ENCODE measurements at places on chromosomes 1 and 21.
A peak's percentile ranks its signal among the peaks of the same experiment; 100 is the strongest.

- DNase-seq, result peak; percentile 73
Observed at GRCh38 chr1:40703316-40703715, 11.8 kb downstream of the NFYC start.

DNA sequence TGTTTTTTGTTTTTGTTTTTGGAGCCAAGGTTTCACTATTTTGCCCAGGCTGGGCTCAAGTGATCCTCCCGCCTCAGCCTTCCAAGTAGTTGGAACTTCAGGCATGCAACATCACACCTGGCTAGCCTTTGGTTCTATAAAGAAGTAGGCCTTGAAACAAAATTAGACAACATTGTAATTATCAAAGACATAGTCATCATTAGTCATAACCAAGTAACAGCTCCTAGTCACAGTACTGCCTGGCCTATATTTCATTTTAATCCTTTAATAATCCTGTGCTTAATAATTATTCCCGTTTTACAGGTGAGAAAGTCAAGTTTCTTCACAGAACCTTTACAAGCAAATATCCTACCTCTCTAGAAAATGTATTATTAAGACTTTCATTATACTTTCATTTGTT is 52.3 kb upstream of the TBX15 start:
- no peak for DNase-seq

GRCh38 chr1:166905136-166905535 is 29.1 kb upstream of the TADA1 start:
- no peak for DNase-seq

GRCh38 chr1:67919274-67920072 is 86.2 kb upstream of the GNG12 start:
- DNase-seq, result no peak

GRCh38 chr1:13764588-13765332 is 64.8 kb downstream of the PRDM2 start:
- peak; percentile 68 for DNase-seq

- no peak for DNase-seq
Observed at GRCh38 chr1:106249365-106249764, 807.1 kb upstream of the PRMT6 start.

All from fibroblast of skin of right biceps (primary cell).